ENCODE measurements at places on chromosomes 1 and 21.

- DNase-seq = no peak
Observed at GRCh38 chr1:162904579-162904978, 43.6 kb upstream of the CCDC190 start.

DNA sequence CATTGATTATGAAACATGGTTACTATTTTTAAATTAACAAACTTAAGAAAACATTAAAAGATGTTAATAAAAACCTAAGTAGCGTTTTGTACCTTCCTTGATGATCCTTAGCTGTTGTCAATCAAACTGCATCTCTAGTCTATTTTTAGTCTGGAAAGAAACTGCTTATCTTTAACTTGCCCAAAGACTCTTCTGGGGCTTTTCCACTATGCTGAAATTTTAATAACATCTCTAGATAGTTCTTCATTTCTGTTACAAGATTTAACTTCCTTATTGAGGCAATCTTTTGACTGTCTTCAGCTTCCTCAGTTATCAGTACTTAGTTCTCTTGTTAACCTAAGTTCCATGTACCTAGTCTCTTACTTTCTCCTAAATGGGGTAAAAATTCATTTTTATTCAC, 135.9 kb upstream of the HMCN1 start:
- DNase-seq = no peak

- no peak for DNase-seq
Observed at GRCh38 chr1:48309564-48310082, 87.1 kb downstream of the SLC5A9 start.

- DNase-seq = no peak
Observed at GRCh38 chr1:242057745-242058115, 58.8 kb upstream of the MAP1LC3C start.

GRCh38 chr1:44808063-44808937, at the start of gene BTBD19:
TSS of gene BTBD19 (plus strand) at chr1:44808523. CDS start at chr1:44808821, 298 bp downstream.
- peak; percentile 72 for DNase-seq

DNA sequence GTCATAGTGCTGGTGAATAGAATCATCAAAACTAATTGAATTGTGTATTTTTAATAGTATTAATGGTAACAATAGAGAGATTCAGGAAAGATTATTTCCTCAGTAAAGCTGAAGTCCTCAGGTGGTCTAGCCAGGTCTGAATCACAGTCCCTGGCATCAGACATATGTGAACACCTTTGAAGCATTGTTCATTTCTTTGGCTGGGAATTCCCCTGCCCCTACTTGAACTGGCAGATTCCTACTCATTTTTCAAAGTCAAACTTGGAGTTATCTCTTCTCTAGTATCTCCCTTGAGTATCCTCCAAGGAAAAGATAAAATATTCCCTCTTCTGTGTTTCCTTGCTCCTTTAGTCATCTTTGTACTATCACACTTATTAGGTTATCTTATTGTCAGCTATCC, 759.8 kb downstream of the ADGRL2 start:
- DNase-seq = no peak

DNA sequence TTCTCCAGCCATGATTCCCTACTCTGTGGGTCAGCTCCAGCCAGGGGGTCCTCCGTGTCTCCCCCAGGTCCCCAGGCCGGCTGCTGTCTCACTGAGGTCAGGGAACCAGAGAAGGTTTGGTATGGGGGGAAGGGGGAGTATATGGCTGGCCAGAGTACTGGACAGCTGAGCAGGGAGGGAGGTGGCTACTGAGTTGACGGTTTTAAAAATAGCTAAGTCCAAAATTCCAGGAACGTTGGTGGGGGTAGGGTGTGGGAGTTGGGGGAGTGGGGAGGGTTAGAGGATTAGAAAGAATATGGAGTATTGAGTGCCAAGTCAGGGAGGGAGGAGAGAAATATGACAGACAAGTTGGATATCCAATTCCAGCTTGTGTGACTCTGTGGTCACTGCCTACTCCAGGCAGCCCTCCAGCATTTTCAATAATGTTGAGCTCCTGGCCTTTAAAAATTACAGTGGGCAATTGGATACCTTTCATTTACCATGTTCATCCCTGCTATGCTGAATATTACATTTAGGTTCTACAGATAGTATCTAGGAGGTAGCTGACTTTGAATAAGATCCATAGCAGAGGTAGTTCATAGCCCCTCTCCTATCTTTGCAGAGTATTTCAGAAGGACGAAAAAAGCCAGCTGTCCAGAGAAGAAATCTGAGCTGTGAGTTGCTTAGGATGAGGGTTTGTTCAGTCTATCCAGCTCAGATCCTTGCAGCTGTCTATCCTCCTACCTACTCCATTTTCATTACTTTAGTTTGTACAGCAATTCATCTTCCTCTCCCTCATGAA, at the start of gene HJV:
Gene HJV, minus strand, starts transcription at position 114 of the 781 bp plus-strand sequence. CDS start 1,504 bp downstream, outside the sequence.
- DNase-seq = no peak

- no peak for DNase-seq
Observed at GRCh38 chr1:215421744-215422143, 145.4 kb upstream of the KCTD3 start.

DNA sequence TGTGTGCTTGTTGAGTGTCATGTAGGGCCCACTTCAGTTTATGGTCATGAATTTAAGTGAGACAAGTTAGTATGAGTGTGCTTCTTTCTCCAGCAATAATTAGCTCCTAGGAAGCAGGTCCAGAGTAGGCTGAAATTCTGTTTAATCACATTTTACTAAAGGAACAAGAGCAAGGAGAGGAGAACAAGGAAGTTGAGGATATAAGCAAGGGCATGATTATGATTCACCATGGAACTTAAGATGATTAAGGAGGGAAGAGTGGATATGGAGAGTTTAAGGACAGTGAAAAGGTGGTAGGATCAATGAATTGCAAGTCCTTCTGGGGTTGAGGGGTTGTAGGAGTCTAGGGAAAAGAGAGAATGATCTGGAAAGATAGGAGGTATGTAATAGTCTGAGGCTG, 3.1 kb upstream of the DIPK1A start:
- no peak for DNase-seq

GRCh38 chr1:67897270-67897949, 64.1 kb upstream of the GNG12 start:
- DNase-seq = no peak

- DNase-seq = no peak
Observed at GRCh38 chr21:38261851-38262250, 5.1 kb downstream of the KCNJ15 start.

DNA sequence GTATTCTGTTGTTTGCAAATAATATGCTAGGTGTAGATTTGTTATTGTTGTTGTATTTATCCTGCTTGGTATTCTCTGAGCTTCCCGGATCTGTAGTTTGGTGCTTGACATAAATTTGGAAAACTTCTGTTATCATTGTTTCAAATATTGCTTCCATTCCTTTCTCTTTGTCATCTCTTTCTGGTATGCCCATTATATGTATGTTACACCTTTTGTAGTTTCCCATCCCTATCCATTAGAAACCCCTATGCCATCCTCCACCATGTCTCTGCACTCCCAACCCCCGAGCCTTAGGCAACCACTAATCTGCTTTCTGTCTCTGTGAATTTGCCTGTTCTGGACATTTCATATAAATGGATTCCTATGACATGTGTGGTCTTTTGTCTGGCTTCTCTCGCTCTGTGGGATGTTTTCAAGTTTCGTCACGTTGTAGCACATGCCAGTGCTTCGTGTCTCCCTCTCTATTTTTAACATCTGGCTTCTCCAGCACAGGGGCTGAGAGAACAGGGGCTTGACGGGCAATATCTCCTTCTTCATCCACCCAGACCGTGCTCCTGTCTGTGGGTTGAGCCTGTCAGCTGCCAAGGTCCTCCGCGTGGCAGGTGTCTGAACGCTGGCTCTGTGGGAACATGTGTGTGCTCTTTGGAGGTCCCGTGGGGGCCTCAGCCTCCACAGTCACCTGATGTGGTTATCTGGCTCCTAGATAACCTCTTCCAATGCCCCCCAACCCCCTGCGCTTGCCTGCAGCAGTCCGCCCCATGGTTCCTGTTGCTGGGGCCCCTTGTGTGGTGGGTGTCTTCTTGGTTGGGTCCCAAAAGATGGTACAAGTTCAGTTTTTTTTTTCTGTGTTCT, 32.8 kb upstream of the MAN1C1 start:
- no peak for DNase-seq

Data from activated CD4-positive, alpha-beta T cell treated with anti-CD3 and anti-CD28 coated beads, Interleukin-2, amount 50 U/mL, for 4 hours (primary cell).